ENCODE measurements at places on chromosomes 11 and 22.

DNA sequence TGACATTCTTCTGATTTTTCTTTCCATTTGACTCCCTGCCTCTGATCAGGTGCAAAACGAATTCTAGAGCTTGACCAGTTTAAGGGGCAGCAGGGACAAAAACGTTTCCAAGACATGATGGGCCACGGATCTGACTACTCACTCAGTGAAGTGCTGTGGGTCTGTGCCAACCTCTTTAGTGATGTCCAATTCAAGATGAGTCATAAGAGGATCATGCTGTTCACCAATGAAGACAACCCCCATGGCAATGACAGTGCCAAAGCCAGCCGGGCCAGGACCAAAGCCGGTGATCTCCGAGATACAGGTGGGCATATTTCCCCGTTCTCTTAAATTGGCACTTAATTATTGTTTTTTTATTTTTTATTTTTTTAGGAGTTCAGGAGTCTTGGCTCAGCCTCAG, 15.4 kb downstream of the XRCC6 start:
- no peak for DNase-seq

DNA sequence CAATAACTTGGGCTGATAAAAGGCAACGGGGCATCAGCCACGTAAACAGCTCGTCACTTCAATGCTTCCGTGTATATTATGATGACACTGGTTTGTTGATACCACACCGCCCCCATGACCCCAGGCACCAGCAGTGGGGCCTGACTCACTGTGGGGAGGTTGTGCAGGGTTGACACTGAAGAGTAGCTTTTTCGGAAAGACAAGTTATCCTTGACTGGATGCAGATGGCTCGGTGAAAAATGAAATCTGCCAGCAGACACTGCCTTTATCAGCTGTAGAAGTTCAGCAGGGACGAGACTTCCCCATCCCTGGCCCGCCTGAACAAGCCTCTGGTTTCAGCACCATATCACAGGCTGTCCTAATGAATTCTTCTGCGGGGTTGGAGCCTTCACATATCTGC, 55.6 kb downstream of the WT1 start:
- DNase-seq = no peak

- DNase-seq = no peak
These were observed 17.0 kb upstream of the CHADL start for GRCh38 chr22:41257696-41258095.

- DNase-seq = no peak
These were observed 1.7 kb upstream of the SLC43A3 start for GRCh38 chr11:57428643-57429042.

GRCh38 chr11:12674936-12675696, 895 bp downstream of the TEAD1 start:
- no peak for DNase-seq

DNA sequence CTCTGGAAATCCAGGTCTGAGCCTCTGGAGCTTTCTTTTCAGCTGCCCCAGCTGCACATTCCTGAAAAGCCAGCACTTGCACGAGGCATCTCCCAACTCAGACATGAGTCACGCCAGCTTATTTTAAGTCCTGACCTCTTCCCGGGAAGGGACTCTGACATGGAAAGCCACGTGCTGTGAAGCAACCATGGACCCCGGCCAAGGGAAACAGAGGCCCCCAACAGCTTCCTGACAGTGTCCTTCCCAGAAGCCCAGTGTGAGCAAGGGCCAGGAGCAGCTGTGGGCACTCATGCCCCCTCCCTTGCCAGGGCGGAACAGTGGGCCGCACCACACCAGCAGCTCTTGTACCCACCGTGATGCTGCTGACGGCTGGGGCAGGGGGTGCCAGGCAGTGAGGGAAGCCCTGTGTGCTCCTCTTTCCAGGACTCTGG, 118.8 kb upstream of the CADM1 start:
- no peak for DNase-seq

- no peak for DNase-seq
These were observed 22.5 kb upstream of the SYT8 start for GRCh38 chr11:1812274-1812673.

- no peak for DNase-seq
These were observed 248.8 kb downstream of the RAB38 start for GRCh38 chr11:87926250-87926970.

DNA sequence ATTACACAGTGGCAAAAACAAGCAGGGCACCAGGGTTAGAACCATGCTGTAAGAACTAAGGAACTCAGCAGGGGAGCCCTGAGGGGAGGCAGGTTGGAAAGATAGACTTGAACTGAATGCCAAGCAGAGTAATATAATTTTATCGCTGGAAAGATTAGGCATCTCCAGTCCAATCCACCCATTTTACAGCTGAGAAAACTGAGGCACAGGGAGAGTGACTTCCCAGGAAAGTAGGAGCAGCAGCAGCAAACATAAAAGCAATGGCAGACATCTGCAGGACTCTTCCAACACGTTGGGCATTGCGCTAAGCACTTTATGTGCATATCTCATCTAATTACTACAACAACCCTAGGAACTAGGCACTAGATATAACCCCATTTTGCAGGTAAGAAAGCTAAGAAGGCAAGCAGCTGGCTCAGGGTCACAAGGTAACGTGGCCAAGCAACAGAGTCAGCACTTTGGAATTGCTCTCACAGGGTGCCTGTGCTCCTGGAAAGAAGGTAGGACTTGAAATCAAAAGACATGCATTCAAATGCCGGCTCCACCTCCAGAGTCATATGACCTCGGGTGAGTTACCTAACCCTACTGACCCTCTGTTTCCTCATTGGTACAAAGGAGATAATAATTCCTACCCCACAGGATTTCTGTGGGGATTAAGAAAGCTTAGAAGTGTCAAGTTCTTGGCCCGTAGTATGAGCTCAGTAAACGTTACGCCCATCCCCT, 215.3 kb downstream of the BARX2 start:
- DNase-seq = no peak

GRCh38 chr11:8826901-8827560, 84.0 kb upstream of the AKIP1 start:
- no peak for DNase-seq

DNA sequence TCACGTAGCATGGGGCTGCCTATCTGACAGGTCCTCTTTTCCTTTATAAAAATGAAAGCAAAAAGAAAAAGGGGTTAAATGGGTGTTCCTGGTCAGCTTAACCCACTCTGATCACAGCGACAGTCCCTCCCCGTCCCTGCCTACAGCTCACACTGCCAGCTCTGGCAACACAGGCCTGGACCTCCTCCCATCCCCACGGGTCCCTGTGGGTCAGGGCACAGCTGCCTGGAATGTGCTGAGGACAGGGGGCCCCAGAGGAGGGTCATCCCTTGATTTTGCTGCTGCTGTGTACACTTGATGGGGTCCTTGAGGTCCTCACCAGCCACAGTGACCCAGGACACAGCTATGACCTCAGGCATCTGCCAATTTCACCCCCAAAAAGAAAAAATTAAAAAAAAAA, 29.6 kb upstream of the CYP2D6 start:
- no peak for DNase-seq

- peak; percentile 83 for DNase-seq
These were observed 100.8 kb downstream of the TRAF6 start for GRCh38 chr11:36409152-36409816.

DNA sequence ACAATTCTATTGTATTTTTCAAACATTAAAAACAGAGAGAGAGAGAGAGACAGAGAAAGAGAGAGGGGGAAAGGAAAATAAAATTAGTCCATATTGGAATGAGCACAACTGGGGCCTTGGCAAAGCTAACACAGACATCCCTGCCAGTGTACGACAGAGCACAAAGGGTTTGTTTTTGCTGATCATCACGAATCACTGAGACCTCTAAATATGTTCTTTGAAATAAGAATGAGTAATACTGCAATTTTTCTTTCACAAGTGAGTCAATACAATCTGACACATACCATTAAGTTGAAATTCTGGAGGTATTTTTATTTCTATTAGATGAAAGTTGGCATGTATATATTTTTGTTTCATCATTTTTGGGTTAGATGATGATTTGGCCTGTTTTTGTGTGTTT, 27.0 kb upstream of the LRRC4C start:
- no peak for DNase-seq

DNA sequence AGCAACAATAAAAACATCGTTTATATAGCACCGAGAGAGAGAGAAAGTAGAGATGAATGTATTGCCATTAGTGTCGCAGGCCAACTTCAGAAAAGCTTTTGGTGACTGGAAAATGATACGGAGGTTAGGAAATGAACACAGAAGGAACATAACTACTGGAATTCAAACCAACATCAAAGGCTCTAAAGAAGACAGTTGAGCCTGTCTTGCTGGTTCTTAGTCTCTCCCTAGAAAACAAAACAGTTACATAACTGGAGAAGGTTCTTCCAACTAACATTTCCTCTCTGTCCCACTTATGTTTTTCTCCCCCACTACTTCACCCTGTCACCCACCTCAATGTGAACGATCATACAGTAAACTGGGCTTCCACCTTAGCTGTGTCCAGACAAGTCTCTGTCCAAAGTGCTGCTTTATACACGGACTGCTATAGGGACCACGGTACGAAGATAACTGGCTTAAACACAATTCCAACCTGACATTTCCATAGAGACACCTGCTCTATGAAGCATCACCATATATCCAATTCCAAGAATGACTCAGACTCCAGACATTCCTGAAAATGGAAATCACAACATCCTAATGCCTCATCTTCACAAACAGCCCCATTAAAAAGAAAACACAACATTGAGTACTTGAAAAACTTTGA, 85.2 kb upstream of the ARHGAP32 start:
- DNase-seq = no peak

- no peak for DNase-seq
These were observed 42.8 kb downstream of the REXO2 start for GRCh38 chr11:114482114-114482513.

- no peak for DNase-seq
These were observed 239.5 kb downstream of the NTM start for GRCh38 chr11:131609921-131610320.

DNA sequence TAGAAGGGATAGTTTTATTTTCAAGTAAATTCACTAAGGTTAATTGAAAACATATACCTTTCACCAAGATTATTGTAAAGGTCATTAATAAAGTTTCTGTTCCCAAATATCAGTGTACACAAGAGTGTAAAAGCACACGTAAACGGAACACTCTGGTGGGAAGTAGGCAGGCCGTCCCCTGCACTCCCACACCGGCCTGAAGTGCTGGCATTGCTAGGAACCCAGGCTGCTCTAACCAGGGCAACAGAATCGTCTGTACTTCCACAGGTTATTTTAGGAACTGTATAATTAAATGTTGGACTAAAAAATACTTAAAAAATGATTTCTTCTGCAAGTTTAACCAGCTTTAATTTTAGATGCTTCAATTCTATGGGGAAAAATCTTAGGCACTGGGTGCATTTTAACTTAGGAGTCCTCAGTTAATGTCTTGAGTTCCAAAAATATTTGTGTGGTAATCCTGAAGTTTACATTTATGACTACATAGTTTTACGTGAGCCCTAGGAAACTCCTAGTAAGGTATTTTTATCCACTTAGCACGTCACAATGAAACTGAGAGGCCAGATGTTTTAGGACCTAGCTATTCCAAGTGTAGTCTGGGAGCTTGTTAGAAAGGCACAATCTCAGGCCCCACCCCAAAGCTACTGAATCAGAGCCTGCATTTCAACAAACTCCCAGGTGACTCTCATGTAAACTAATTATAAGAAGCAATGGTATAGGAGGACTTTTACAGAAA, 31.2 kb downstream of the KMT5B start:
- DNase-seq = no peak

GRCh38 chr11:67700141-67700540, 25.7 kb upstream of the ALDH3B2 start:
- DNase-seq = no peak

- DNase-seq = peak; percentile 24
These were observed 19.6 kb downstream of the FGF3 start for GRCh38 chr11:69799582-69799981.

- DNase-seq = no peak
These were observed 1.1 kb downstream of the OSBP start for GRCh38 chr11:59614277-59615119.

DNA sequence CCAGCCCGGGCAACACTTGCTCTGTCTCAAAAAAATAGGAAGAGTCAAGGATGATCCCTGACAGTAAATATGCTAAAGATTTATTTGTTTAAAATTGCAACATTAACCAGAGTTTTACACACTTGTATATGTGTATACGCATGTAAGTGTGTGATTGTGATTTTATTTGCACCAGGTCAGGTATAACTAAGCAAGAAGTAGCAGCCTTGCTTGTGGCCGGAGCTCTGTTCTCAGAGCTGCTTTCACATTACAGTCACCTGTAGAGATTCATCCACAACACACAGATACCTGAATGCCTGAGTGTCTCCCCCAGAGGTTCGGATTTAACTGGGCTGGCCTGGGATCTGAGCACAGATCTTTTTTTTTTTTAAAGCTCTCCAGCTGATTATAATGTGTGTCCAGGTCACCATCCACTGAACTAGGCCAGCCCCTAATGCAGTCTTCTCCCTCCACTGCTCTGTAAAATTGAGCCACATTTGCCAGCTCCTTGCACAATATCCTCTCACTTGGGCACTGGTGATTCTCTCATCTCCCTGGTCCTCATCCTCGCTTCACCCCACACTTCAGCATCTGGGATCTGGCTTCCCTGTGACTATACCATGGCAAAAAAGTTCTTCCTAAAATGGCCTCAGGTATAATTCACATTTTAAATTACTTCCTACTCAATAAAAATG, 48.3 kb downstream of the LIF start:
- no peak for DNase-seq

DNA sequence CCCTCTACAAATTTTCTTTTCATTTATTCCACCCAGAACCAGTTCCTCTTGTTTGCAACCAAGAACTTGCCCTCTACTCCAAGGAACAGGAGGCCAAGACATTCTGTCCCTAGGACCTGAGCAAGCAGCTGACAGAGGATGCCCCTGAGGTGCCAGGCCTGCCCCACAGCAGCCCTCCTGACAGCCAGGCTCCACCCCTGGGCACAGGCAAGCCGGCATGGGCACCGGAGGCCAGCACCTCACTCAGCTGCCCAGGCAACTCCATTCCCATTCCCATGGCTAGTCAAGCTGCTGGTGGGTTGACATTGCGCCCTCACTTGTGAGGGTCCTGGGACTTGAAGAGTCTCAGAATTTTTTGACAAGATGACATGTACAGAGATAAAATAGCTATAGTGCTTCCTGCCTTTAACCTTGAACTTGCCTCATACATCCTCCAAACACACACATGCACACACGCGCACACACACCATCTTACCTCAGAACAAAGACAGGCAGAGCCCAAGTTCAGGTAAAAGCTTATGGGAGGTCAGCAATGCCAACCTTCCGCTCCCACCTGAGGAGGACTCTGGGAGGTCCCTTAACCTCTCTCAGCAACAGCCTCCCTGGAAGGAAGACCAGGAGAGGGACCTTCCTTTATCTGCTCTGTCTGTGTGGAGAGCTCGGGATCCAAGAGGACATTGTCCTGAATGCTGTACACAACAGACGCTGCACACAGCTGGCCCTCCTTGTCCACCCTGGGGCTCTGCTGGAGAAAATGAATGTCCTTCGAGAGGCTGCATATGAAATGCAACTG, 620.9 kb upstream of the CADM1 start:
- no peak for DNase-seq

All from Jurkat, Clone E6-1 (cell line).